ENCODE measurements at places on chromosomes 1 and 21. TPM values are rescaled to one million over a fixed set of nuclear protein-coding genes. Genes with fewer than 3 reads are reported as not detected.

Gene CLSTN1
- 31.7 TPM for total RNA-seq

Gene AQP10
- total RNA-seq, result not detected

Gene PADI1
- total RNA-seq, result 0.03 TPM

Gene CREG1
- total RNA-seq, result 65.3 TPM

Gene C8A
- total RNA-seq, result not detected

Gene HPDL
- total RNA-seq, result 7.1 TPM

Gene GJA8
- not detected for total RNA-seq

Gene NCAM2
- 2.5 TPM for total RNA-seq

Gene FCGR1A
- not detected for total RNA-seq

Gene KCNH1
- not detected for total RNA-seq

Gene FCMR
- 0.36 TPM for total RNA-seq

Gene LCE1A
- not detected for total RNA-seq

Gene DYNLT5
- not detected for total RNA-seq

Gene TNFRSF18
- total RNA-seq, result not detected

Gene HTR1D
- not detected for total RNA-seq

Gene RHEX
- not detected for total RNA-seq

Gene ATP6V1G3
- not detected for total RNA-seq

Gene OR14K1
- not detected for total RNA-seq

Gene CLCA1
- not detected for total RNA-seq

Gene CYP4Z1
- total RNA-seq, result not detected

Gene HRNR
- not detected for total RNA-seq

Gene SMIM11
- total RNA-seq, result 12.3 TPM

Gene OR2M3
- not detected for total RNA-seq

Gene ZNF678
- 2.1 TPM for total RNA-seq

Gene LDLRAD2
- not detected for total RNA-seq

Gene C4BPA
- not detected for total RNA-seq

Gene RBBP4
- 141 TPM for total RNA-seq
